NCI-H2081 treated with DMSO at 0.1 percent for 48 hours (cell line): ENCODE measurements at places on chromosomes 16 and 17.

DNA sequence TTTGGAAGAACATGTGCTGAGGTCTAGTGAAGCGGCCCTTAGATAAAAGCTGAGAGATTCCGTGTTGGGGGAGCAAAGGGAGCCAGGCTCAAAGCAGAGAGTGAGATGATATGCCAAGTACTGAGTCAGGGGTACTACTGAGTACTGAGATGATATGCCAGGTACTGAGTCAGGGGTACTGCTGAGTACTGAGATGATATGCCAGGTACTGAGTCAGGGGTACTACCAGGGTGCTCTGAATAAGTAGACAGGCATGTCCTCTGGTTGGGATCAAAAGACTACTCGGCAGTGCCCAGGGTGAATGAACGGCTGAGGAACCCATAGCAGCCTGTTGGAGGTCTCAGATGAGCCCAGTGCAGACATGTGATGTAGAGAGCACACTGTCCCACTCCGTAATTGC, 239.0 kb downstream of the SOX9 start:
- DNase-seq, result no peak

GRCh38 chr17:81456798-81457197, 55.8 kb downstream of the ACTG1 start:
- no peak for DNase-seq

DNA sequence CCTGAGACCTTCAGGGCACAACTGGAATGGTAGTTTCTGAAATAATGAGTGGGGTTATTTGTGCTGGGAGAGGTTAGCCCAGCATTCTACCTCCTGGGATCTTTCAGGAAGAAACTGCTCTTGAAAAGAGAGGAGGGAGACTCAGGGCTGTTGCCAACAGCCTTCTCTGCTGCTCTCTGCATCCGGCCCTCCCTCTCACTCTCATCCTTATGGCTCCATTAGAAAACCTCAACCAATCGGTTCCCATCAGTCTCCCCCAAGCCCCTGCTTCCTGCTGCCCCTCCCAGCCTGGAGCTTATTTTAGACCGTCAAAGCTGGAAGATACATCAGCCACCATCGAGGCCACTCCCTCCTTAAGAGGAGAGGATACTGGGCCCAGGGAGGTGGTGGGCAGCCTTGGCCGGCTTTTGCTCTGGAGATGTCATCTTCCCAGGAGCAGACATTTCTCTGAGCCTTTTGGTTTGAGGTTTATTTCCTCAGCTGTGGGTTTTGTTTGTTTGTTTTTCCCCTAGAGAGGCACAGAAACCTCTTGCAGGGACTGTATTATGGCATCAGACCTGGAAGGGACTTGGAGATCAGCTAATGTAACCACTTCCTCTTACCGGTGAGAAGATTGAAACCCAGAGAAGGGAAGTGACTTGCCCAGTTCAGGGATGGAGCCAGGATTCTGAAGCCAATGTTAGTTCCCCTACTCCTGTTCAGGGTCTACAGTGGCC, 2.7 kb downstream of the MPRIP start:
- DNase-seq, result no peak

- no peak for DNase-seq
Measured at GRCh38 chr17:45265821-45266220, 3.9 kb upstream of the SPATA32 start.

DNA sequence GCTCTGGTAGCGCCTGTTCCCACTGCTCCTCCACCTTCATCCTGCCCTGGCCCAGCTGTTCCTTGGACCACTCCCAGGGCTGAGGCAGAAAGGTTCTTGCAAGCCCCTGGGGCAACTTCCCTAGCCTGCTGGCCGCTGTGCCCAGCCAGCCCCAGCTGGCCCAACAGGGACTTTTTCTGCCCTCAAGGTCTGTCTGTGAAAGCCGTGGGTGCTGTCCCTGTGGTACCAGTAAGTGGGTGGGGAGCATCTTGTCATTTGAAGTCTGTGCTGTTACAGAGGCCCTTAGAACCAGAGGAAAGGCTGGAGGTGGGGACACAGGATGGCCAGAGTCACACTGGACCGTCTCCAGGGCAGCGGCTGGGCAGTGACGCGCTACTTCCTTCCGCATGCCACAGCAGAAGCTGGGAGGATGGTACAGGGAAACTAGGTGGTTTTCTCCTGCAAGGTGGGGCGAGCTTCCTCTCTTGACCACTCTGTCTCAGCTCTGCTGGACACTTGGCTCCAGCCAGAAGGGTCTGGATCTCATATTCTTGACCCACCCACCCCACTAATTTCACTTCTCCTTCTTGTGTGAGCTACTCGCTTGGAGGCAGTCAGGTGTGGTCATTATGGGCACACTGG, 87.8 kb downstream of the PLCG2 start:
- DNase-seq, result no peak
